Karpas-422 (cell line): ENCODE measurements at places on chromosomes 16 and 17.

DNA sequence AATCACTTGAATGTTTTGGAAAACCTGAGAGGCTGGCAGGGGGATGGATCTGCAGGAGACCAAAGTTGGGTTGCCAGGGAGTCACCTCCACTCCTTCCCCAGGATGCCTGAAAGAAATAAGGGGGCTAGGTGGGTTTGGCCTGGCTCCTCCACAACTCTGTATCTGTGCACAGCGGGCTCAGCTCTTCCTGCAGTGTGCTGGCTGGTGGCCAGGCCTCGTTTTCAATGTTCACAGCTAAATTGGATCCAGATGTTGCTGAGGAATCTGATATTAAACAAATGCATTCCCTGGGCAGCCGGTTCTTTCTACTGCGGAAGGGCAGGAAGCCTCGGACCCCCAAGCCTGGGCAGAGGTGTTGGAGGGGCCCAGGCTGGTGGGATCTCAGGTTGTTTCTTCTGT lies 106.2 kb downstream of the N4BP1 start:
- DNase-seq = no peak

GRCh38 chr16:64295466-64295865 lies 826.4 kb downstream of the CDH11 start:
- DNase-seq = no peak

DNA sequence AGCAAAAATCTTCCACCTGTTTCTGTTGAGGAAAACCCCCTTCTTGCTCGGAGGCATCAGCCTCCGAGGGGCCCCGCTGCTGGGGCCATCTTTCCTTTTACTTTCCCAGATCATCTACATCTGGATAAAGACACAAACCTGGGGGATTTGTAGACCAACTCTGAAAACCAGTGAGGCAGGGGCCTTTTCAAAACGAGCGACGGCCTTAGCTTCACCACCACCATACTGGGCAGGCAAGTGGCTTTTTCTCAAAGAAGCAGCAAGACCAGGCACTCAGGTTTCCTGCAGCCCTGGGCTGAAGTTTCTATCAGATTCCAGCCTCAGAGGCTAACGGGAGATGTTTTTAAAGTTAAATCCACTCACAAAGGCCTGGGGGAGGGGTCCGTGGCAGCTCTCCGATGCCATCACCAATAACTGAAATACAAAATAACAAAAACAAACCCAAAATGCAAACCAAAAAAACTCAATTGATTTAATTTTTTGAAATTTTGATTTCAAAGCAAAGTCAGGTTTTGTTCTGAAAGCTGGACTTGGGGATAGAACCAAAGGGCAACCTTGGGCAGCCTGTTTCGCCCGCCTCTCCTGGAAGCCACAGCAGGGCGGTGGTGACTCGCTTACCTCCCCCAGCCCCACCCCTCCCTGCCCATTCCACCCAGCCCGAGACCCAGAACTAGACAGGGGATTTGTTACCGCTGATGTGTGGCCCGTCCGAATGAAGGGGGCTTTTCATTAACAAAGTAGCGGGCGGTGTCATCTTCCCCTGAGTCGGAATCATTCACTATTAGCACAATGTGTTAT lies 55.8 kb downstream of the SALL1 start:
- DNase-seq = no peak

GRCh38 chr17:80104321-80104955 lies 3.1 kb downstream of the GAA start:
- DNase-seq = no peak
